Right atrium auricular region (tissue), 2 donors: ENCODE measurements at places on chromosomes 1 and 21. TPM values are rescaled to one million over a fixed set of nuclear protein-coding genes. Genes with fewer than 3 reads are reported as not detected.

- H3K4me1 ChIP-seq: peaks cover 4% of the 10 kb centered on the region
- H3K4me3 ChIP-seq: no peak overlapping the region
- no peaks in the 10 kb centered on the region for H3K36me3 ChIP-seq
- H3K27me3 ChIP-seq: no peaks in the 10 kb centered on the region
These were observed 16.5 kb upstream of the PARP1 start for GRCh38 chr1:226424221-226425003.

DNA sequence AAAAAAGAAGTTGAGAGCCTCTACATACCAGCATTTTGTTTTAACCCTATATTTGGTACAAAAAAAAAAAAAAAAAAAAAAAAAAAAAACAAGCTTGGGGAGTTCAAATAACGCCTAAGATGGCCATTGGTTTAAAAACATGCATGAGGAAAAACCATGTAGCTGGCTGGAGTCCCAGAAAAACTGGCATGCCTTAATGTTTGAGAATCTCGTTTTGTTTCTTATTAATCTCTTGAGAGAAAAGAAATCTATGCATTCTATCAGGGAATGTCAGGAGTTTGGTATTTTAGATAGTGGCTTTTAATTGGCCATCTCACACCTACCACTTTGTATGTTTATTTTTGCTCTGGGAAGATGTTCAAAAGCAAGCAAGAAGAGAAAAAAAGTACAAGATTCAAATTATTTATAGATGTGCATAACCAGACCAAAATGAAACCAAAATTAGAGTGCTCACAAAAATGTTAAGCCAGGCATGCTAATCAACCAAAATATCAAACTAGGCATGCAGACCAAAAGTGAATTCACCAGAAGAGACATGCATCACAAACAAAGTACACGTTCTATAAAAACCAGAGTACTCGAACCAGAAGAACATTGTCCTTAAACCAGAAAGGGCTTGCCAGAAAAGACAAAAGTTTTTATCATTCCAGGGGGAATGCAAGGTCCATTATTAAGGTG, 156.6 kb downstream of the AK5 start:
- H3K27ac ChIP-seq: no peak overlapping the region
- H3K27me3 ChIP-seq: no peaks in the 10 kb centered on the region
- H3K36me3 ChIP-seq: no peaks in the 10 kb centered on the region

DNA sequence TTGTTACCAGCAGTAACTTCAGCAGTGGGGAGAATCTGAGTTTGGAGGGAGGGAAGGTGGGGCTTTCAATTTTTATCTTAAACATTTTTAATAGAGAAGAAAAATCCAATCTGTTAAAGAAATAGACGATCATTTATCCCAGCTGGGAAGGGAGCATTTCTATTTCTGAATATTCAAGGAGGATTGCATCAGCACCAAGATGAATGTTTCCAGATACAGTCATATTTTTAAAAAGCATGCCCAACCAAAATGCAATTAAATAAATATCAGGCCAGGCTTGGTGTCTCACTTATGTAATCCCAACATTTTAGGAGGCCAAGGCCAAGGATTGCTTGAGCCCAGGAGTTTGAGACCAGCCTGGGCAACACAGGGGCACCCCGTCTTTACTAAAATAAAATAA, 1.7 kb upstream of the ATP1A4 start:
- DNase-seq: no peak
- H3K27ac ChIP-seq: no peak overlapping the region
- peaks cover 4% of the 10 kb centered on the region for H3K4me1 ChIP-seq
- H3K36me3 ChIP-seq: no peaks in the 10 kb centered on the region
- no peaks in the 10 kb centered on the region for H3K27me3 ChIP-seq

Gene ETV3L
- not detected for total RNA-seq

DNA sequence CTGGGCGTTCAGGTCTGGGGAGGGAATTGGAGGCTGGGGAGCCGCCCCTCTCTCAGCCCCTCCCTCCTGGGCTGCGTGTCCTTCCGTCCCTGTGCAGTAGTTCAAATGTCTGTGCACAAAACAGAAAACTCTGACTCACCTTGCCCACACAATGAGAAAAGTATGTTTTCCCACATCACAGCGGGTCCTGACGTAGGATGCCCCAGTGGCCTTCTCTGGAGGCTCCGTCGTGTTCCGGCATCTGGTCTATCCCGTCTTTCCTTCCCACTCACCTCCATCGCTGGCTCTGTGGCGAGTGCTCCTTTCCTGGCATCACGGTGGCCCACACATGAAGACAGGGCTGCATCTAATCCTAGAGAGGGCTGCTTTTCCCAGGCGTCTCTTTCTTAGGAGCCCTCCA, 224.0 kb downstream of the KAZN start:
- H3K4me3 ChIP-seq: no peak overlapping the region
- H3K27ac ChIP-seq: no peak overlapping the region

DNA sequence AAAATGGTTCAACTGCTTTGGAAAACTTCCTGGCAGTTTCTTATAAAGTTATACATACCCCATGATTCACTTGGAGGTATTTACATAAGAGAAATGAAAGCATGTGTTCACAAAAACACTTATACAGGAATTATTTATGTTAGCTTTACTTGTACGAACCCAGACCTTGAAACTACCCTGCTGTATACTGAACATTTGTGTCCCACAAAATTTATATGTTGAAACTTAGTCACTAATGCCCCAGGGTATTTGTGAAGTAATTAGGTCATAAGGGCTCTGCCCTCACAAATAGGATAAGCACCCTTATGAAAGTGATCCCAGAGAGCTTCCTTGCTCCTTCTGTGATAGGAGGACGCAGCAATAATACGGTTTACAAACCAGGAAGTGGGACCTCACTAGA, 42.7 kb upstream of the B3GALT2 start:
- H3K4me3 ChIP-seq: no peak overlapping the region
- no peak for DNase-seq
- peaks cover 6% of the 10 kb centered on the region for H3K36me3 ChIP-seq
- no peaks in the 10 kb centered on the region for H3K4me1 ChIP-seq

- no peak overlapping the region for H3K4me3 ChIP-seq
- DNase-seq: no peak
- no peaks in the 10 kb centered on the region for H3K36me3 ChIP-seq
- H3K27ac ChIP-seq: no peak overlapping the region
These were observed 5.8 kb downstream of the PCNX2 start for GRCh38 chr1:233289676-233290075.

Gene CYP2J2
- total RNA-seq: 243 TPM

DNA sequence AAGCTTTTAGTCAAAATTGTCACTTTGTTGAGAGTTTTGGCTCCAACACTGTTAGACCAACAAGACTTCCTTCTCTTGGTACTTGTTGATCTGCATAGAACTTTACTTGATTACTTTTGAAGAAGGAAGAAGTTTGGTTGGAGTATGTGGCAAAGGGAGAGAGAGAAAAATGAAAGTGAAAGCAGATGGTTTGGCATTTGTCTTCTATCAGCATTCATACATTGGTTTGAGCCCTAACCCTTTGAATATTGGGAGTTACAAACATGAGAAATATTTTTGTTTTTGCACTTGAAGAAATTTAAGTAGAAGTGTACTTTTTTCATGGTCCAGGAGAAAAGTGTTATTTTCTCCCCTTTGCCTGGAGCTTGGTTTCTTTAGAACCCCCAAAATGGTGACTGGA, 169.8 kb downstream of the ADGRL4 start:
- H3K27ac ChIP-seq: no peak overlapping the region
- no peaks in the 10 kb centered on the region for H3K36me3 ChIP-seq
- no peaks in the 10 kb centered on the region for H3K4me1 ChIP-seq
- DNase-seq: no peak
- no peaks in the 10 kb centered on the region for H3K27me3 ChIP-seq

DNA sequence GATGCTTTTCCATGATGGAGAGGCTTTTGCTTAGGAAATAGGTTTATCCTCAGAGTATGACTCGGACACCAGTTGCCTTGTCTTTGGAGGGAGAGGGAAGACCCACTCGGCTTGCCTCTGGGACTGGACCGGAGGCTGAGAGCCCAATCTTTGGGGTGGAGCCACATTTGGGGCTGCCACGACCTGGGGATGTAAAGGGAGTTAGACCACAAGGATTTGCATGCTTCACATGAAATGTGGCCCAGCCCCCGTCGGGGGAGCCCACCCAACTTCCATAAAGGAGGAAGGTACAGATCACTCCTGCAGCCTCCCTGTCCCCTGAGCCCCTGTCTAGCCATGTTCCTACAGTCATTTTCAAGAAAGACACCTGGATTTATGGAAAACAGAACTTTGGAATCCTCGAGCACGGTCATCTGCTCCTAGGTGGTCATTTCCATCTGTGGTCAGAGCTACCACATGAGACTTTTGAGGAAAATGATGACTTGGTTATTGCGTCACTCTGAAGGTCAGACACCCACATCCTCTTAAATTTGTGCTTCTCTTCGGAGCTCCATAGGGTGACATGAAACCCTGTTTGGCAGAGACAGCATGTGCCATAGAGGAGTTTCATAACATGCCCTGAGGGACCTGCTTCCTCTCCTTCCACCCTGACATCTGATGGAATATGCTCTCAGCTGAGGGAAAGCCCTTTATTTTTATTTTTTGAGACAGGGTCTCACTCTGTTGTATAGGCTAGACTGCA, 99.4 kb upstream of the SLC45A1 start:
- H3K27ac ChIP-seq: no peak overlapping the region
- H3K4me3 ChIP-seq: no peak overlapping the region
- H3K4me1 ChIP-seq: no peaks in the 10 kb centered on the region
- no peaks in the 10 kb centered on the region for H3K36me3 ChIP-seq
- no peak for DNase-seq

Gene FCRL4
- total RNA-seq: not detected

GRCh38 chr1:32892368-32893197, 6.3 kb downstream of the HPCA start:
- H3K4me3 ChIP-seq: peak overlapping the region; percentile 52
- peaks cover 4% of the 10 kb centered on the region for H3K27me3 ChIP-seq
- DNase-seq: no peak
- H3K27ac ChIP-seq: no peak overlapping the region

Gene FNDC10
- total RNA-seq: 2.7 TPM
